SK-N-SH (cell line): ENCODE measurements at places on chromosomes 11 and 22. TPM values are rescaled to one million over a fixed set of nuclear protein-coding genes. Genes with fewer than 3 reads are reported as not detected.

Gene ACTN3
- polyA plus RNA-seq, result 0.02 and 0.03 TPM in 2 replicates

- no peak for DNase-seq
These were observed 91.0 kb downstream of the KCNQ1 start for GRCh38 chr11:2535673-2536439.

Gene PGGHG
- 19.9 and 26.5 TPM in 2 replicates for polyA plus RNA-seq

GRCh38 chr11:60863550-60864521, 3.5 kb upstream of the ZP1 start:
- no peak for DNase-seq

DNA sequence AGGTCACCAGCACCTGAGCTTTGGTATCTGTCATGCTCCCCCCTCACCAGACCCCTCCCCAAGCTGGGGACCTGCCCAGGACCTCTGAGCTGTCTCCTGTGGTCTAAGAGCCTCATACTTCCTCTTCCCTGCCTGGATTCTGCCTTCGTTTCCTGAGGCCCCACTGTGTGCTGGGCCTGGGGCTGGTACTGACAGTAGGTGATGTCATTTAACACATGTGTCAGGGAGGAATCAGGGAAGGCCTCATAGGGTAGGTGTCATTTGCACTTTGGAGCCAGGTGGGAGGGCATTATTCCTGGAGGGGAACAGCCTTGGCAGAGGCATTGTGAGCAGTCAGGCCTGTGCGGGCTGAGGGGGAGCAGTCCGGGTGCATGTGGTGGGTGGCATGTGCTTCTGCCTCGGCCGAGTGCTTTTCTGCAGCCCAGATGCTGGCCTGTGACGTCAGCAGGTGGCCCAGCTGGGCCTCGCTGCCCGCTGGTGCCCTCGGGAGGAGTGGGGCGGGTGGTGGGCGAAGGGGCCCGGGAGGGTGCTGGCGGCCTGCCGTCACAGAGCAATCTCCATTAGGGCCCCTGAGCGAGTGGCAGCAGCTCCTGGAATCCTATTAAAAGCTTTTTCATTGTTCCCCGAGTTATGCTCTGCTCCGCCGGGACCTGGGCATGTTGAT, 9.1 kb downstream of the FLRT1 start:
- peak; percentile 96 for DNase-seq

GRCh38 chr22:29715240-29715639, 4.6 kb upstream of the CABP7 start:
- DNase-seq, result peak; percentile 62

Gene FAM180B
- polyA plus RNA-seq, result not detected in 2 replicates

Gene MPEG1
- polyA plus RNA-seq, result not detected in 2 replicates

Gene WNT7B
- 0.13 TPM in 1 of 2 replicates, not detected in the other for polyA plus RNA-seq

DNA sequence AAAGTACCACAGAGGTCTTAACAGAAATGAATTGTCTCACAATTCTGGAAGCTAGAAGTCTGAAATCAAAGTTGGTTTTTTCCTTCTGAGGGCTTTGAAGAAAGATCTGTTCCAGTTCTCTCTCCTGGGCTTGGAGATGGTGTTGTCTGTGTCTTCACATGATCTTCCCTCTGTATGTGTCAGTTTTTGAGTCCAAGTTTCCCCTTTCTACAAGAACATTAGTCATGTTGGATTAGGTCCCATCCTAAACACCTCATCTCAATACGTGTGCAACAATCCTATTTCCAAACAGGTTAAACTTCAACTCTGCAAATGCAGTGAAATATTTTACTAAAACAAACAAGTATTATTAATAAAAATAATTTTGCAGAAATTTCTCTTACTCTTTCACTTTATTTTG, 3.1 kb upstream of the PTS start:
- no peak for DNase-seq

GRCh38 chr11:77726524-77726923, 88.9 kb upstream of the CLNS1A start:
- no peak for DNase-seq

DNA sequence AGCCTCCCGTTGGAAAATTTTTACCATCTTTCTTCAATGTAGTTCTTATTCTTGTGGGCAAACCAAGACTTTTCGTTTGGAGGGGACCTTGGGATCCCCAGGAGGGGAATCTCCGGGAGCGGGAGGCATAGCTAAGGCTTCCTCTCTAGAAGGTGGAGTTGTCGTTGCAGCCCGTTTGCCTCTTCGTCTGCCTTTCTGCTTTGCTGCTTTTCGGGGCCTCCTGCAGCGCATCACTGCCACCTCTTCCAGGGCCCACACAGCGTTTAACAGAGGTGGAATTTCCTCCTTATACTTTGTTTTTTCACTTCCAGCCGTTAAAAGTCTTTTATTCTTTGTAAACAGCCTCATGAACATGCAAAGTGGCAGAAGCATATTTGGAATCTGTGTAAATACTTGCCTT, 3.5 kb upstream of the IFITM3 start:
- peak; percentile 10 for DNase-seq

GRCh38 chr22:33599596-33599995, 320.7 kb downstream of the LARGE1 start:
- no peak for DNase-seq

Gene KRTAP5-10
- not detected in 2 replicates for polyA plus RNA-seq

DNA sequence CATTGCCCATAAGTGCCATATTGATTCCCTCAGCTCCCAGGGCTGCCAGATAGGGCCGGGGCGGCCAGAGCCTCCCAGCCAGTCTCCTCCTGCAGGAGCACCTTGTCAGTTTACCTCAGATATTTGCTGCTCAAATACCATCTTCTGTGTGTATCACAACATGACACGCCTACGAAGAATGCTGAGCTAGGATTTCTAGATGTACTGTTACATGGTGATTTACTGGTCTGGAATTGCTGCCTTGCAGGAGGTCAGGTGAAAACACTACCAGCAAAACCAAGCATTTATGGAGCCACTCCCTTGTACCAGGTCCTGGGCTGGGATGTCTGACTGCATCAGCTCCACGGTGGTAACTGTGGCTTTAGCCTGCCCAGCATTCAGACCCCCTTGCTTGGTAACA, 11.8 kb downstream of the MICAL3 start:
- no peak for DNase-seq

DNA sequence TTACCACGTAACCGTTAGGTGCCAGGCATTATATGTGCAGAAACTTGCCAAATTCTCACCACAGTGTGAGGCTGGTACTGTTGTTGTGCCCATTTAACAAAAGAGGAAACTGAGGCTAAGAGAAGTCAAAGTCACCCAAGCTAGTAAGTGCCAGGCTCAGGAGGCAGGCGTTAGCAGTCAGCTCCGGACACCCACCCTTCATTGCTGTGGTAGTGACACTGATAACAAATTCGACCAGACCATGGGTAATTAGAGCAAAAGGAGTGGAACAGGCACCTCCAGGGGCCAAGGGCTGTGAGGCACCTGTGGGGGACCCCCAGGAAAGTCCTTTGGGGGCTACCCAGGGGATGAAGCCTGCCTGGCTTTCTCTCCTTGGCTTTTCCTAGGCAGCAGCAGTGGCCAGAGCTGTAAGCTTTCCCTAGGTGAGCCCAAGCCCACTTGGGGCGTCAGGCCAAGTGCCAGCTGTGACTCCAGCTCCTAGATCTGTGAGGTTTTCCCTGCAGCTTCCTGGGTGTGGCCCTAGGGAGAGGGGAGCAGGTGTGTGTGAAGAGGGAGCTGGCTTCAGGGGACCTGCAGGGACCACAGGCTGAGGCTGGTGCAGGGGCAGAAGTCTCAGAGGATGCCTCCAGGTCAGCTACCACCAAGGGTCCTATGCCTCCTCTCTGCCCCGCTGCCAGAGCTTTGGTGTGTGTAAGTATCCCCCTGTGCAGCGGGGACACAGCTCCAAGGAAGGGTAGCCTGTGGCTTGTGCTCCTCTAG, 19.7 kb upstream of the ALX4 start:
- no peak for DNase-seq

GRCh38 chr11:102518296-102519094, 12.1 kb downstream of the MMP7 start:
- no peak for DNase-seq

Gene SMIM38
- 0.13 and 0.16 TPM in 2 replicates for polyA plus RNA-seq

DNA sequence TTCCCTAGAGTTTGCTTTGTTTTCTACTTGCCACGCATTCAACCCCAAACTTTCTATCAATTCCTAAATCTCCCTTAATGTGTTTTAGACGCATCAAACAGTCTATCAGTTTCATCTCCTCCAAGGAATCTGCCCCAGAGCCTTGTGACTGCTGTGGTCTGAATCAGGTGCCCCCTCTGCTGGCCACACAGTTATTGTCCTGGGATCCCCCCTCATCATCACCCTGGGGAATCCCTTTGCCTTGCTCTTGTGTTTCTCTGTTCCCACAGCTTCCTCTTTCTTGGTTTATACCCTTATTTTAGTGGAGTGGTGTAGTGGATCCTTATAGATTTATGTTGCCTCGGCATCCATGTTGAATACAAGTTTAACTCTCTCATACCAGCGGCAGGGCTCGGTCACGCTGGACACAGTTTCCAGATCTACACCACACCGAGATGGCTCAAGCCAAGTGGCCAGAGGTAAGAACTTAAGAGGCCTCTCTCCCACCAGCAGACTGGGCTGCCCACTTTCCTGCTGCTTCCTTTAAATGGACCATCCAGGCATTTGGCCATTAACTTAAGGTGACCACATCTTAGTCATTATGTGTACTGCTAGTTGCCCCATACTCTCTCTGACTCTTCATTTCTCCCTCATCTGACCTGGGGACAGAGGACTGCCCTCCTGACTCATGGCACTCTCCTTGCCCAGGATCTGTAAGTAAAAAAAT, 8.2 kb downstream of the UPB1 start:
- peak; percentile 73 for DNase-seq

Gene ATXN10
- polyA plus RNA-seq, result 202 and 257 TPM in 2 replicates

Gene TMX2
- polyA plus RNA-seq, result 88.6 and 94.6 TPM in 2 replicates

Gene PRODH
- 0.03 and 0.23 TPM in 2 replicates for polyA plus RNA-seq

Gene IL17REL
- not detected in 2 replicates for polyA plus RNA-seq

DNA sequence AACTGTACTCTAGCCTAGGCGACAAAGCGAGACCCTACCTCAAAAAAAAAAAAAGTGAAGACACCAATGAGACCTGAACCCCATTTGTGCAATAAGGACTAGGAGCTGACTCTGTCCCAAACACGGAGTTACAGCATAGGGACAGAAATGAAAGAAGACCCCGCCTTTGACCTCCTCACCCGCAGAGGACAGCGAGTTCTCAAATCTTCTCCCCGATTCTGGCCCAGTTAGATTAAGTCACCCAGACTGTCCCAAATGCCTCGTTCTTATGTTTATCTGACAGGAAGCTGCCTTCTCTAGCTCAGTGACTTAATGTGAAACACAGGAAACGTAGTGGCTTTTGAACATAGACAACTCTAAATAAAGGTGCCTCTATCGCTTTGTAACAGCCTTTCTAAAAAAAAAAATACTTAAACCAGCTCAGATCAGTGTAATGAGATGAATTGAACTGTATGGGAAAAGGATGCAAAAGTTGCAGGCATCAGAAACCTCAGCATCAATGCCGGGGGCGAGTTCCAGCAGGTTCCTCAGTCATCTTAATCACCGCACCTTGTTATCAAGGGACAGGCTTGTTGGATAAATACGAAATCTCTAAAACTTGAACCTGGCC, 10.6 kb downstream of the MYH9 start:
- DNase-seq, result no peak

GRCh38 chr11:17781626-17782025, 47.0 kb downstream of the KCNC1 start:
- DNase-seq, result no peak

DNA sequence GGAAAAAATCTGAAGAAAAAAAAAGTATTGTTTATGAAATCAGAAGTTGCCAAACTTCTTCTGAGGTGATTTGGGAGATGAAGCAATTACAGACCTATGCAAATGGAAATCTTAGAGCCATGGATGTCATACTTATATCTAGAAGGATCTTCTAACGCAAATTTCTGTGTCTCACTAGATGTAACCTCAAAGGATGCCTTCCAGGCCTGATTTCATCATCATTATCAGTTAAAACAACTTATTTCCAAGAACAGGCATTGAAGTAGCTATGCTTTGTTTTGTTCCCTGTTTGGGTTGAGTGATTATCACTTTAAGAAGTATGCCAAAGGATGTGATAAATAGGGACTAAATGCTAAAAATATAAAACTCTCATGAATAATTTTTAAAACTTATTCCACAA, 43.9 kb upstream of the ANGPTL5 start:
- no peak for DNase-seq

GRCh38 chr11:13503393-13503792, 7.6 kb upstream of the PTH start:
- DNase-seq, result no peak

GRCh38 chr11:119776031-119776636, 47.1 kb upstream of the NECTIN1 start:
- DNase-seq, result no peak

Gene RFPL3
- polyA plus RNA-seq, result not detected in 2 replicates

DNA sequence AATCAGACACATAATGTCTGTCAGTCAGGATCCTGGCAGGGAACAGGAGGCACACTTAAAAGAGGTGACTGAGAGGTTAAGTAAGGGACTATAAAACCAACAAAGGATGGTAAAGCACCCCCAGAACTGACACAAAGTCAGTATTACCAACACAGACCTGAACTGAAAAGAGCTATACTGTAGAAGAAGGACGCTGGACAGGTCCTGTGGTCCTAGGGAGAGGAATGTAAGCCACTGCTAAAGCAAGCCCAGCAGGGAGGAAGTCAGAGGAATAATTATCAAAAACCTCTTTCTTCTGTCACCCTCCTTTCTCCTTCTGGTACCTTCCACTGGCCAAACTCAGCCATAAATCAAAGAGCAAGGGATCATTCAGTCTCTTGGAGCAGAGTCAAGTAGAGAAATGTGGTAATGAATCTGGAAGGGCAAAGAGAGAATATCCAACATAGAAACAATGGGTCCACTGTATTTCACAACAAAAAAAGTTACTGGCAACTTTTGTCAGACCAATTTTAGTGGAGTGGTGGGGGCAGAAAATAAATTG, 33.4 kb upstream of the ANGPTL5 start:
- DNase-seq, result no peak

DNA sequence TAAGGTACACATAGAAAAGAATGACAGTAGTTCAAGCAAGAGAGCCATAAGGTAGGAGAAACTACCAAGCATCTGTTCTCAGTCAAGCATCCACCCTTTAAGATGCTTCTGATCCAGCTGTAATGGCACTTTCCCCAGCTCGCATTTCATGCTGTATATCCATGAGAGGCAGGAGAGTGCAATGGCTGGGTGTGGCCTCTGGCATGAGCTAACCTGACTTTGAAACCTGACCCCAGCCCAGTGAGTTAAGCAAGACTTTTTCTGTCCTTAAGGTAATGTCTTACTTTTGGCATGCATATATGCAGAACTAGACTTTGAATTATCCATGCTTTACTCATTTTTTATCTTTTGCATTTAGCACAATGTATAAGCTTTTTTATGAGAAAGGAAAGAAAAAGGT, 79.8 kb upstream of the CNTN5 start:
- no peak for DNase-seq

Gene LMNTD2
- 2.4 and 2.6 TPM in 2 replicates for polyA plus RNA-seq

- no peak for DNase-seq
These were observed 31.6 kb upstream of the ARHGAP32 start for GRCh38 chr11:129223701-129224149.

GRCh38 chr11:128412847-128413791, 174.2 kb downstream of the ETS1 start:
- no peak for DNase-seq

Gene CLDN5
- polyA plus RNA-seq, result not detected in 2 replicates

GRCh38 chr11:59069087-59069486, 17.0 kb upstream of the GLYATL1B start:
- DNase-seq, result no peak

Gene SEPTIN3
- polyA plus RNA-seq, result 0.35 and 0.89 TPM in 2 replicates

Gene MAJIN
- polyA plus RNA-seq, result not detected in 2 replicates

GRCh38 chr11:108973402-108974162, 308.7 kb downstream of the DDX10 start:
- DNase-seq, result no peak

Gene BANF1
- polyA plus RNA-seq, result 311 and 382 TPM in 2 replicates

Gene MPPED1
- 0.03 and 0.05 TPM in 2 replicates for polyA plus RNA-seq
